ENCODE measurements at places on chromosomes 12 and 14.

DNA sequence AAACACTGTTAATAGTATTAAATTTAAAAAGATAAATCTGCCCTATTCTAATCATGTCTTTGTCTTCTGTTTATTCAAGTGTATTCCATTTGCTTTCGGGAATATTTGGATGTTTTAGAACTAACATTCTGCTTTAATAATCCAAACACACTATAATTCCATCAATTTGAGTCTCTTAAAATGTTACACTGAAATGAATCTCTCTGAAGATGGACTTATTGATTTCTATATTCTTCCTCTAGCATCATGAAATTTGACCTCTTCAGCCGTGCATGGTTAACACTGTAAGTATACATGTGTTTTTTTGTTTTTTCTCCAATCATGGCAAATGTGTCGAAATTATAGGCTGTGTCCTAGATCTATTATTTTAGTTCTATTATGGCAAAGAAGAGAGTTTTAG lies 339.2 kb downstream of the ACSS3 start:
- DNase-seq = no peak

DNA sequence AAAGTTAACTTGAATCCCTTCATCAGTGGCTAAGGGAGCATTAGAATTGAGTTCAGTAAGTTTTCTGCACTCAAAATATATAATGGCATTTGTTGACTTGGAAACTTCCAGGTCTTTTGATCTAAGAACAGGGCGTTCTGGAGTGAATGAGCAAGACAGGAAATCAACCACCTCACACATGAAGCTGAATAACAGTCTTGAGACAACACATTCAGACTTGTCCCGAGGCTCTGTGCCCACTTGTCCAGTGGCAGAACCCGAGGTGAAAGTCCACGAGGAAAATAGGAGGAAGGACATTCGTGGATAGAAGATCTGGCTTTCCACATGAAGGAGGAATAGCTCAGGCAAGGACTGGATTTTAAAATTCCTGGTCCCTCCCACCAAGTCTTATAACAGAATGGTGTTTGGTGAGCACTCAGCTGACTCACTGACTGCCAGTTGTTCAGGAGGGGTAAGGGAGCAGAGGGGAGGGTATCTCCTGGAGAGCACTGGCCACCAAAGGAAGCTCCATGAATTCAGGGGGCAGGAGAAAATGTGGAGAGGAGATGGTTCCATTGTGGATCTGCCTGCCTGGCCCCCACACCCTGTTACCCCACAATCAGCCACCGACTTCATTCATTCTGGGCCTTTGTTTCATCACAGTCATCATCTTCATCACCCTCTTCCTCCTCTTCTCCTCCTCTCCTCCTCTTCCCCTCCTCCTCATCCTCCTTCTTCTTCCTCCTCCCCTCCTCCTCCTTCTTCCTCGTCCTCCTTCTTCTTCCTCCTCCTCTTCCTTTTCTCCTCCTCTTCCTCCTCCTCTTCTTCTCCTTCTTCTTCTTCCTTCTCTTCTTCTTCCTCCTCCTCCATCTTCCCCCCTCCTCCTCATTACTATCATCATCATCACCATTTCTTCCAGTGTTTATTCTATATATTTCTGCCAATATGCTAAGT lies 620.1 kb downstream of the MED13L start:
- DNase-seq = no peak

- DNase-seq = no peak
These were observed 74.3 kb downstream of the LMO3 start for GRCh38 chr12:16531621-16532020.

DNA sequence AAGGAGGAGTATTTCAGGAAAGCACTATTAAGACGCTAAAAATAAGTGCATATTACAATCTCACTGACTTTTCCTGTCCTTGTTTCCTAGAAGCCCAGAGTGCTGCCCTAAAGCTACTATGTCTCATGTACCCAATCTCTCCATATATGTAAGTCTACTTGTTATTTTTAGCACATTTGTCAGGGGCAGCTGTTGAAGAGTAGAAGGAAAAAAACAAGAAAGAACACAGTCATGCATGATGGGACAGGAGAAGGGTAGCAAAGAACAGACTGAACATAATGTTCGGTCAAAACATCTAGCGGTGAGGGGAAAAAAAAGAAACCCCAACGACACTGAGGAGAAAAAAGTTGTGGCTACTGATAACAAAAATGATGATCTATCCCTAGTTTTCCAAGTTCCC lies 14.3 kb downstream of the YBX3 start:
- no peak for DNase-seq

- DNase-seq = no peak
These were observed 207.2 kb downstream of the KSR2 start for GRCh38 chr12:117761528-117762100.

DNA sequence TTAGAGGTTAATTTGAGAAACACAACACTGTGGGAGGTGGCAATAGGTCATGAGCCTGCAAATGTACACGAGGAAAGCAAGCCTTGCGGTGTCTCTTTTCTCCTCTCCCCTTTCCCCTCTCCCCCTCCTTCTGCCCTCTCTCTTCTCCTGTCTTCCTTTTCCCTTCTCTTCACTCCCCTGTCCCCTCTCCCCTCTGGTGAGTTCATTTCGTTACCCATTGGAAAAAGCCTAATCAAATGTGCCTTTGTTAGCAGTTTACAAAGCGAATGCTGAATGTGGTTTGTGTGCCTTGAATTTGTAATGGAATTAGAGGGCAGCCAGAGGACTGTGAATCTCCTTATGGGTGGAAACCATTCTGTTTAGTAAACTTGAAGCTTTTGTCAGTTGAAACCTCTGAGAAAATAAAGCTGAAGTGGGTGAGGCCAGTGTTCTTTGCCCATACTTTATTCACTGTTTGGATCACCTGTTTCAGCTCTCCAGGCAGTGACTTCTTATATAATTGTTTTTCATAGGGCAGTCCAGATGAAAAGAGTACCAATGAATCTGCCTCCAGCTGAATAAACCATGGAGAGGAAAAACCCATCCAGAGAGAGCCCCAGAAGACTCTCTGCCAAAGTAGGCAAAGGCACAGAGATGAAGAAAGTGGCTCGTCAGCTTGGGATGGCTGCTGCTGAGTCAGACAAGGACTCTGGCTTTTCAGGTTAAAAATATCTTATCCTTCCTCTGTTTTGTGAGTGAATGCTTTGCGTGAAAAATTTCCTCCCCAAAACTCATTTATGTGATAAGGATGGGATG lies 7.3 kb downstream of the CIPC start:
- DNase-seq = no peak

GRCh38 chr14:96634481-96634880 lies 132.3 kb downstream of the PAPOLA start:
- DNase-seq = no peak

- DNase-seq = peak; percentile 19
These were observed 131.1 kb upstream of the VRK1 start for GRCh38 chr14:96666088-96666487.

- DNase-seq = no peak
These were observed 90.3 kb downstream of the NKX2-1 start for GRCh38 chr14:36429692-36430091.

- DNase-seq = no peak
These were observed 21.8 kb downstream of the ENTPD5 start for GRCh38 chr14:73997108-73997943.

DNA sequence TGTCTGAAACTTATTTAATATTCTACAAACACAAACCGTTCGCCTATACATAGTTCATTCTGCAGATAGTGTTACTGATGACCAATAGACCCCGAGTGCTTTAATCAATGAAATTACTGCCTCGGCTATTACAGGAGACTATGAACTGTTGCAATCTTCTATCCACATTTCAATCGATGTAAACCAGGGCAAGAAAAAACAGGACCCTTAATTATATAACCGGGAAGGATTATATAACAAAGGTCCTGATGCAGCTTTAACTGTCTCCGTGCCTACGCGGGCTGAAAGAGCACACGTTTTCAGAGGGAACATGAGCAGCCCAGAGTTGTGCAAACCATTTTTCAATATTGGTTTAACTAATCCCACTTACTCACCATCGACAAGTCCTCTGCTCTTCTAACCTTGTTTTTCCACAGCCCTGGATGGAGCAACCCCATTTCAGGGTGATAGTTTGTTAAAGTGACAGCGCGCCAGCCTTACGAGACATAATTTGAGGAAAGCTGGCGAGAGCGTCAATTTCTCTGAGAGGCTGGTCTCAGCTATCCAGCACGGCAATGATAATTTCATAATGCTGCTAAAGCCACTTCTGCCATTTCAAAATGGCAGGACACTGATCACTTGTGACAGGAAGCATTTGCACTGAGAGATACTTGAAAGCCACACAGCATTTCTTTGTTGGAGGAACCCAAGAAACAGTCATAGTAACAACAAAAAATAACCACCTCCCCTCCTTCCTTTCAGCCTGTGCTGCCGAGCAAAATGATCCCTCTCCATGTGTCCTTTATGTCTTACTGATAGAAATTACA lies 184.6 kb downstream of the FOXN3 start:
- no peak for DNase-seq

- DNase-seq = no peak
These were observed at the start of gene KRT2 for GRCh38 chr12:52651726-52652261. TSS of gene KRT2 (minus strand) at chr12:52652211. CDS start at chr12:52652142, 69 bp downstream.

- no peak for DNase-seq
These were observed 95.9 kb upstream of the DDHD1 start for GRCh38 chr14:53249059-53249458.

GRCh38 chr14:37620856-37621255 lies 25.4 kb downstream of the TTC6 start:
- no peak for DNase-seq

GRCh38 chr12:48999371-49000131 lies at the start of gene DDN:
TSS of gene DDN (minus strand) at chr12:48999375. CDS start at chr12:48999287, 88 bp downstream.
- DNase-seq = peak; percentile 72

DNA sequence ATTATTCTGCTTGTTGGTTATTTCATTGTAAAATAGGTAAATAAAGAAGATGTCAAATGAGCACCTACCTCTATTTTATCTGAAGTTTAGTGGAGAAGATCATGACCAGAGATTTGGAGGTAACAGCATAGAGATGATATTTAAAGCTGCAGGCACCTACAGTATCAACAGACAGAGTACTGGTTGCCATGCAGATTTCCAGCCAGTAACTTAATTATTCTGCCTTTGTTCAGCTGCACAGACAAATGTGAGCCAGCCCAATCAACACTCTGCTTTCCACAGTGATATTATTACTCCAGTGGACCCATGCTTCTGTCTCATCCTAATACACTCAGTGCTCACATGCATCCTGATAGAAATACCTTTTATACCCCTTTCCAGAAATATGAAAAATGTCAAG lies 348.5 kb upstream of the RGS6 start:
- DNase-seq = no peak

- no peak for DNase-seq
These were observed 23.1 kb downstream of the GMFB start for GRCh38 chr14:54465654-54466053.

DNA sequence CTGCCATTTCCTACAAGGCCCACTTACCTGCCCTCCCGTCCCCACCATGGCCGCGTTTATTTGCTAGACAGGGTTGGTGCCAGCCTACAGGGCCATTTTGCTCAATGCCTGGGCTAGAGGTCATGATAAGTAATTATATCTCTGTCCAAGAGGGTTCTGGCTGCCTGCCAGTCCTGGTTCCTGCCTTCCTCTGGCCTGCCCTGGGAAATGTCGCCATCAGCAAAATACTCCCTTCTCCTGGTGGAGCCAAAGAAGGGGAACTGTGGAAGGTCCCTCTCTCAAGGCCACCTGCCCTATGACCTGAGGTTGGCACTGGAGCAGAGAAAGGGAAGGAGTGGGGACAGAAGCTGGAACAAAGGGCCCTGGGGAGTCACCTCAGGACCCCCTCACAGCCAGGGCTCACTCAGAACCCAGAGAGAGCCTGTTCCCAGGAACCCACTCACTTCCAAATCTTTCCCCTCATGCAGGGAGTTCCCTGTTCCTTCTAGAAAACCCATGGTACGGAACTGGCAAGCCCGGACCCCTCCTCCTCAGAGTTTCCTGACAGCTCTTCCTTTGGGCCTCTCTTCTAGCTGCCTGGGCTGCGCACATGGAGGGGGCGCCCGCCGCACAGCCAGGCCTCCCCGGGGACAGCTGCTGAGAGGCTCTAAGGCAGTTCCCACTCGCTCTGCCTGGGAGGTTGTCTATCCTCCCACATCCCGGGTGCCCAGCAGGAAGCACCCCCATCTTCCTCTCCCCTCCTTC lies 280.5 kb downstream of the DPF3 start:
- peak; percentile 5 for DNase-seq

GRCh38 chr12:67299926-67300325 lies 30.8 kb downstream of the CAND1 start:
- no peak for DNase-seq

- no peak for DNase-seq
These were observed 26.0 kb upstream of the GLIPR1L2 start for GRCh38 chr12:75364919-75365318.

DNA sequence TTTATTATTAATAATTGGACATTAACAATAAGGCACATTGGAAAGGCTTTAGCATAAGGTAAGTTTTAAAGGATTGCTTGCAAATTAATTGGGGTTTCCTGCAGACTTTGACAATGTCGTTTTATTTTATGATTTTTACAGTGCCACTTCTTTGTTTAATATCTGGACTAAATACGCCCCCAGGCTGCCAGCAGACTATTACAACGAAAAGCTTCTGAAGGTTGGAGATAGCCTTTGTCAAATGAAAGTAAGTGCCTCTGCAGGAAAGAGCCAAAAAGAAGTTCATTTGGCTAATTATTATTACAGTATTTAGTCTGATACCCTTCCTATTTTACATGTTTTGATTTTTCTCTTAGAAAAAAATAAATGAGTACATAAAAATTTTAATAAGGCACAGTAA lies 11.3 kb downstream of the CFAP54 start:
- peak; percentile 69 for DNase-seq

DNA sequence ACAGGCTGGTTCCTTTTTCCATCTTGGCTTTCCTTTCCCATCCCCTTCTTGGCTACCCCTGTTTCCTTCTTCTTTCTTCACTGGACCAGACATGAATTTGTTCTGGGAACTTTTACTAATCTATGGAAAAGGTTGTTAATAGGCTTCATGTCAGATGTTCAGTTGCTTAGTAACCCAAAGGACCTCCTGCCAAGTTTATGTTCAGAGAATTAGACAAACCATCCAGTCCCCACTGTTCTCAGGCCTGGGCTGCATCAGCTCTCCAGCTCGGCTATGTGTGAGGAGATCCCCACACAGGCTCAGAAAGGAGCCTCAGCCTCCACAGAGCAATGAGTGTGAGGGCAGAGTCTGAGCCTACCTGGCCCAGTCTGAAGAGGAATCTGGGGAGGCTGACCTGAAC lies 78.0 kb downstream of the AKAP6 start:
- DNase-seq = no peak

DNA sequence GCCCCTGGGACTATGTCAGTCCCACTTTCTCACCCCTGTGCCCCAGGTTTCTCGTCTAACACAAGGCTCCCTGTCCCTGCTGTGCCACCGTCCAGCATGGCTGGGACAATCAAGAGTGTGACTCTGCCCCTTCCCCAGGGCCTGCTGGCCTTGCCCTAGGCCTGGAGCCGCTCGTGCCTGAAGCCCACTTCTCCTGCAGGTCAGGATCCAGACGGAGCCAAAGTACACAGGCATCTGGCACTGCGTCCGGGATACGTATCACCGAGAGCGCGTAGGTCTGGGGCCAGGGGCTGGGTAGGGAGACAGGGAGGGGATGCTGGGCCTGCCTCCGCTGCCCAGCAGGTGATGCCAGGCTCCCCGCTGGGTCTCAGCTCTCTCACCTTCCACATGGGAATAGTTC lies 2.8 kb downstream of the SLC25A47 start:
- DNase-seq = no peak
